ENCODE measurements at places on chromosomes 16 and 17.

DNA sequence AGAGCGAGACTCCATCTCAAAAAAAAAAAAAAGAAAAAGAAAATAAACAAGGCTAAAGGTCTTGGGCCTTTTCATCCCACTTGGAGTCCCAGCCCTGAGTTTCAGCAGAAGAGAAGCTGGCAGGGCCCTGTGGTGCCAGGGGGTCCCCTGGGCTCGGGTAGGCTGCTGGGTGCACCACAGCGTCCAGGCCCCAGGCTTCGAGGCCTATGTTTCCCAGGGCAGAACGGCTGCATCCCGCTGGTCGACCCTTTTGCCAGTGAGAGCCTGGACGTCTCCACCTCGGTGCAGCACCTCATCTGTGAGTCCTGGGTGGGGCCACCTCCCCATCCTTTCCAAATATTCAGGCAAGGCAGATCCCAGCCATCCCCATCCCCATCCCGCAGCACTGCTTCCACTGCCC is 2.2 kb downstream of the TMEM235 start:
- no peak for DNase-seq

- no peak for DNase-seq
Measured at GRCh38 chr17:67054011-67054591, 9.7 kb downstream of the CACNG1 start.

DNA sequence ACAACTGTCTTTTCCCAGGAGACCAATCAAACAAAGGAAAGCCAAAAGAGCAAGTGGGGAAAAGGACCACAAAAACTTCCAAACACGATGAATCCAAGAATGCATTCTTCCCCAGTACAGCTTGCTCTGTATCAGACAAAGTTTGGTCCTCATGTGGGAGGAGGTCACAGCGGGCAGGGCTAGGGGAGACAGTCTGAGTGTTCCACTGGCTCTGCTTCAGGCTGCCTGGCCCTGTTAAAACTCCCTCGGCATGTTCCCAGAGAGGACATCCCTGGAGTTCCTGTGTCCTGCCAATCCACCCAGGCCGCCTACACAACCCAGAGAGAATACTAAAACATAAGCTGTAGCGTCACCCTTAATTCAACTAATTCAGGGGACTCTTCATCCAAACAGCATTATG is 415.1 kb upstream of the DYNLRB2 start:
- no peak for DNase-seq

DNA sequence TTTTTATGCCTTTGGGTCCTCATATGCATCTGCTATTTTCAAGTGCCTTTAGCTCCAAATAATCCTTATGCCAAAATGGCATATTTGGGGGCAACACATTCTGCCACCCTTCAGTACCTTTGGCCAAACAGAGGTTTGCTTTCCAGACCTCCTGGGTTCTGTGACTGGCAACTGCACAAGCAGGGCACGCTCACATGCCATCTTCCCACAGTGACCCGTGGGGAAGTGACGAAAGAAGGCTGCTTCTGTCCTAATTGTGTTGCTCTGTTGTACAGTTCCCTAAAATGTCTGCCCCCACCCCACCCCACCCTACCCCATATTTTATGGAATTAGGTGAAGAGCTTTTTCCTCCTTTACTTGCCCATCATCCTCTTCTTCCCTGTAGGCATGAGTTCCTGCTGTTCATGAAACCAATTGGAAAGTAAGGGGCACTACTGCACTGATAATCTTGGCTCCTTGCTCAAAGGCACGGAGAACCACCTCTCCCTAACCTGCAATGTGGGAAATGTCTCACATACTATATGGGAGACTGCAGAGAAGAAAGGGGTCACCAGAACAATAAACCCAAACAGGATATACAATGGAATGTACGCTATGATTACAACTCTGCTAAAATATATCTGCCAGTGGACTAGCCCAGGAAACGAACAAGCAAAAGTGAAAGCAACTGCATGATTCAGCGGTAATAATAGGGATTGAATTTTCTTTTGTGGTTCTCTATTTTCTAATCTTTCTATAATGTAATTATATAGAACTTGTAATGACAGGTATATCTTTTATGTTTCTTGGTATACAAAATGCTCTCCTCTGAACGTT is 3.3 kb upstream of the SLFN12L start:
- DNase-seq, result peak; percentile 91

DNA sequence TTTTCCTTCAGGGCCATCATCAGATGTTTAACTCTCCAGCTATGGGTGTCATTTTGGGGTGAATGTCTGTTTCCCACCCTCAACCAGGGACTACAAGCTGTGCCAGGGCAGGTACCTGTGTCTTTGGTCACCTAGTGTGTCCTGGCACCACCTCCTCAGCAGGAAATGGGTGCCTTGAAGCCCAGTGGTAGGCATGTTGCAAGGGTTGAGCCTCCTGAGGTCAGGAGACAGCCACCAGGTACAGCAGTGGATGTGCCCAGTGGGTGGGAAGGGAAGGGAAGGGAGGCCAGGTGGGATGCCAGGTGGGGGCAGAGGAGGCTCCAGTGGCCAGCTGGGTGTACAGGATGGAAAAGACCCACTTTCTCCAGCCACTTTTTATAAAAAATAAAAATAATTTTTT is 25.5 kb upstream of the ADORA2B start:
- DNase-seq, result no peak

DNA sequence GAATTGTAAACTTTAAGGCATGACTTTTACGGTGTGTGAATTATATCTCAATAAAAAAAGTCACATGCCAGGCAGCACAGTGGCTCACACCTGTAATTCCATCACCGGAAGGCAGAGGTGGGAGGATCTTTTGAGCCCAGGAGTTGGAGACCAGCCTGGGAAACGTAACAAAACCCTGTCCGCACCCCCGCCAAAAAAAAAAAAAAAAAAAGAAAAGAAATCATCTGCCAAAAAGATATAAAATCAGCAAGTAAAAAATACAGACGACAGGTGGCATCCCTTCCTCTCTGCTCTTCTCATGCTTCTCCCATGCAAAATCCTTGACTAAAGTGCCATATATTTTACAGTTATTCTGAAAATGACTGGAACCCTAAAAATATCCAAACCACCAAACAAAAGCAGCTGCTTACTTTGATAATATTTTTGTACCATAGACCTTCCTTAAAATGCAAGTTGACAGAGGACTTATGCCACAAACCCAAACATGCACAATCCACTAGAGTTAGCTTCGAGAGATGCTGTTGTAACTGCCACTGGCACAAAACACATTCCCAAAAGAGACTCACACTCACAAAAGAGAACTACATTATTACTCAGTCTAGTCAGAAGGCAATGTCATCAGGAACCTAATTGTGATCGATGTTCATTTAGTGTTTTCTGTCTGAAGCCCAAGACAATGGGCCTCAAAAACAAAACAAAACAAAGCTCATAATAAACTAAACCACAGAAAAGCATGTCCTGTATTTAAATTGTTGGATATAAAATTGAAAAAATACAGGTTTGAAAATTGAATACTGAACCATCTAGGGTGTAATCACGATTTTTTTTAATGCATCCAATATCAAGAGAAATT is 2.4 kb downstream of the CRLF3 start:
- DNase-seq, result peak; percentile 65

GRCh38 chr16:77406680-77407079 is 28.2 kb downstream of the ADAMTS18 start:
- no peak for DNase-seq
